Cortex of kidney (tissue), 1 donor: ENCODE measurements at places on chromosomes 1 and 21.

DNA sequence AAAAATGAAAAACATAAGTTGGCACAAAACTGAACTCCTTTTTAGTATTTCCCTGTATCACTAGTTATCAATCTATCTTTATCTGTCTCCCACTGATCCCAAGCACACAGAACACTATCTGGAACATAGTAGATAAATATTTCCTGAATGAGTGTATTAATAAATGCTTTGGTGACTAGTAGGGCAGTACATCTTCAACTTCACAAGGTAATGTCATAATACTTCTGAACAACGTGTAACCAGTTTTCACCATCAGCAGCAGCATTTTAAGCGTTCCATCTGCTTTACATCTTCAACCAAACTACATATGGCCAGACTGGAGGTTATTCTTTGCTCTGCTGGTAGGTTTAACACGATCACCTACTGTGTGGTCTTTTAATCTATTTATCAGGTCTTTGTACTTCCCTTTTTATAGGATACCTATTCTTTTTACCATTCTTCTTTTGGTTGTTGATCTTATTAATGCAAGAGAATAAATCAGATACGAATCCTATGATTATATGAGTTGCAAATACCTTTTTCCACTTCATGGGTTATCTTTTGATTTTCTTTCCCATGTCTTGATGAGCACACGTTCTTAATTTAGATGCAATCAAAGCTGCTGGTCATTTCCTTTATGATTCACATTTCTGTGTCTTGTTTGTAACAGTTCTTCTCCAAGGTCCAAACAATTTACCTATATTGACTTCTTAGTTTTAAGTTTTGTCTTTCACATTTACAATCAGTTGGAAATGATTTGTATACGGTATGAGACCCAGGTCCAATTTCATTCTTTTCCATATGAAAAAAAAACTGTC is 16.3 kb downstream of the GPBP1L1 start:
- DNase-seq: no peak

DNA sequence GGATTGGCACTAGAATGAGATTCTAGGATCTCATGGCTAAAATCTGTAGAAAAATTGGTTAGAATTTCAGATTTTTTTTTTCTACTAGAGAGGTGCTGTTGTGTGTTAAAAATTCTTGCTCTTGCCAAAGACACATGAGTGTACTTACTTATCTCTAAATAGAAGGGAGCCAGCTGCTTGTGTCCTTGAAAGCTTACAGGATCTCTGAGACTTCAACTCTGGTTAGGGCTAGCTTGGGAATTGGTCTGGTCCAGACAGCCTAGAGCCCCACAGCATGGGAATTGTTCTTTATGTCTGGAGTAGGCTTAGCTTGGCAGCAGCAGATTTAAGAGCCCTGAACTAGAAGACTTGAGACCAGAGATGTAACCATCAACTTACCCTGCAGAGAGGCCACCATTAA is 37.3 kb downstream of the MACO1 start:
- no peak for DNase-seq

DNA sequence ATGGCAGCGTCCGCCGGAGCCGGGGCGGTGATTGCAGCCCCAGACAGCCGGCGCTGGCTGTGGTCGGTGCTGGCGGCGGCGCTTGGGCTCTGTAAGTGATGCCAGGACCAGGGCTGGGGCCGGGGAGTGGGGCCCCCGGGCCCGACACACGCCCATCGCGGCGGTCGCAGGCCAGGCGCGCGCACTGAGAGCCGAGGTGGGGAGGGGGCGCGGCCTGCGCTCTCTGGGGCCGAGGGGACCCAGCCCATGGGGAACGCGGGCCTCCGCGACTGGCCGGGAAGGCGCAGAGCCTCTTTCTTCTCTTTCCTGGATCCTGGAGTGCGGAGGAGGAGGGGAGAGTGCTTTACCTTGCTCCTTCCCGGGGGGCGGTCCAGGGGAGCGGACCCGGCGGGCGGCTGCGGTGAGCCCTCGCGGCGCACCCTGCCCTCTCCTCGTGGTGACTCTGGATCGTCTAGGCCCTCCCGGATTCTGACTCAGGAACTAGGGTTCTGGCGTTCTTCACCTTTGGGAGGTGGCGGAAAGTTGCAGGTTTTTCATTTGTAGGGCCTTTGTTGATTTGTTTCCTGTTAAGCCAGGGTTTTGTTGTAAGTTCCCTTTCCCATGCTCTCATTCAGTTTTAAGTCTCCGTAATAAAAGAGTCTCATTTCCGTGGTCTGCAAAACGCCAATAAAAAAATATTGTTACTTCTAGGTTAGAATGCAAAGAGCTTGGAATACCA is 529 bp downstream of the MPZL1 start:
- DNase-seq: no peak

DNA sequence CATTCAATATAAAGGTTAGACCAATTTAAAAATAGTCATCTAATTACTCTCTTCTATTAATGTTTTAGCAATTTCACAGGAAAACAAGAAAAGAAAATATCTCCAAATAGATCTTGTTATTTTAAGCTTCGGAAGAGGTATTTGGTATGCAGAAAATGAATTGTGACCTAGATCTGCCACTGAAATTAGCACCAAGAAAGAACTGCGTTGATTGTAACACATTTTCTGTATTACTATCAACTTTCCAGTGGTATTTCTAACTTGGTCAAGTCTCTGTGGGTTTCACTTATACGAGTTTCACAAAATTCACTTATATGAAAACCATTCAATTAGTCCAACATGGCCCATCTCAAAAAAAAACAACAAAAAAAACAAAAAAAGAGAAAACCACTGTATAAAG is 11.8 kb downstream of the RSBN1 start:
- no peak for DNase-seq

DNA sequence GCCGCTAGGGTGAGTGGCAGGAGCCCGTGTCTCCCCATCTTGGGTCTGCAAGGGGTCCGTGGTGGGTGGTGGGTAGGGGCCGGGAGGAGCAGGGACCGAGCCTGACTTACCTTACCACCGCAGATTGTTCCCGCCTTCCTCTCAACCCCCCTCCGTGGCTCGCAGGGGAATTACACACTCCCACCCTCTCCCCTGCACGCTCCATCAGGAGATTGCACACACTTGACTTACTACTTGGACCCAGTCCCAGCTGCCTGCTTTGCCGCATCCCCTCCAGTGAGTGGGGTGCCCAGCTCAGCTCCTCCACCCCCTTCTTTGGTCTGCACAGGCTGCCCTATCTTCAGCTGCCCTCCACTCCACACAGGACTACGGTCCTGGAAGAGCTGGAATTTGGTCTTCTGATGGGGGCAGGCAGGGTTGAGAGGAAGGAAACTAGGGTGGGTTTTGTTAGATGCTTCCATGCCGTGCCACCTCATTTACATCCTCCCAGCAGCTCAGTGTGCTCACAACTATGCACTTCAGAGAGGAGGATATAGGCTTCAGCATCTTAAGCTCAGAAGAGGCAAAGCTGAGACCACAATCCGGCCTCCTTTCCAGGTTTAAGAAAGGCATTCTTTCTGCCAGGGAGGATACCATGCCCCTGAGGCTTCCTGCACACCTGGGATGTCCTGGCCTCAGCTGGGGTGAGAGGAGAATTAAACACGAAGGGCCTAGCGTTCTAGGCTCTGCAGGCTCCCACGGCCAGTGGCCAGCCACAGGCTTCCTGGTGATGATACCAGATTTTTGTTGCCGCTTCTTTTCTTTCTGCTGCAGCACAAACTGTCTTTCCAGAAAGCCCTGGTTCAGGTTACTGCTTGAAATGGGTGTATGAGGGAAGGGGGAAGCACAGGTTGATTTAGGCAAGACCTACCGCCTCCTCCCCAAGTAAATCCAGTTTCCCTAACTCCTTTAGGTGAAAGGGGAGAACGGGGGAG is 2.3 kb downstream of the KCNC4 start:
- no peak for DNase-seq

DNA sequence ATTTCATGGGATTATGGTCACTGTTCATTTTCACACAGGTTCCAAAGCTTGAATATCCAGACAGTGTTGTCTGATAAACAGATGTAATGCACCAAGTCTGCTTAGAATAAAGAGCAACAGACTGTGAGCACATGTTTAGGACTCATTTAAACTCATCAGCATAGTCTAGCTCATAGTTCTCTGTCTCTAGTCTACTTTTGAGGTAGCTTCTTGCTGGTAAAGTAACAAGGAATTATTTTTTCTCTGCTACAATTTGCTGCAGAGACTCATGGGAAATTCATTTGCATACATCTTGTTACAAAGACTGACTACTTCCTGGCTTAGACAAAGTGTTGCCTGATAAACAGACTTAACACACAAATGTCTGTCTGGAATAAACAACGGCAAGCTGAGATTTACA is 187.2 kb downstream of the NFIA start:
- no peak for DNase-seq

- no peak for DNase-seq
Measured at GRCh38 chr1:110130989-110131388, 18.7 kb downstream of the UBL4B start.

GRCh38 chr1:16369821-16370220 is 2.8 kb downstream of the SZRD1 start:
- DNase-seq: no peak

DNA sequence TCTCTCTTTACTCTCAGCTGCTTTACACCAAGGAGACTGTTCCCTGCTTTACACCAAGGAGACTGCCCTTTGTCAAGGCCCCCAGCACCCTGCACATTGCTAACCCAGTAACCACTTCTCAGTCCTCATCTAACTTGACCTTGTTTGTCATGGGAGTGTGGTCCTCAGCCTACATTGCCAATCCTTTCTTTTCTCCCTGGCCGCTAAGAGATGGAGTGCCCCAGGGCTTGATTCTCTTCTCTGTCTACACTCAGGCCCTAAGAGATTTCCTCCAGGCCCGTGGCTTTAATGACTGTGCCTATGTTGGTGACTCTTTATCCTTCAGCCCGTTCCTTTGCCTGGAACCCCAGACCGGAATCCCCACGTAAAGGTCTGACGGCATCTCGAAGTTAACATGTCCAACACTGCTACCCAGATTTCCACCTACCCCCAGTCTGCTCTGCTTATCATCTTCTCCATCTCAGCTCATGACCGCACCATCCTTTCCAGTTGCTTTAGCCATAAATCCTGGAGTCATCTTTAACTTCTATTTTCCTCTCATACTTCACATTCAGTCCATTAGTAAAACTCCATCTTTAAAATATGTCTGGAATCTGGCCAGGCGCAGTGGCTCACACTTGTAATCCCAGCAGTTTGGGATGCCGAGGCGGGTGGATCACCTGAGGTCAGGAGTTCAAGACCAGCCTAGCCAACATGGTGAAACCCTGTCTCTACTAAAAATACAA is 9.5 kb upstream of the SEMA4A start:
- DNase-seq: no peak

GRCh38 chr21:45533361-45533845 is 8.8 kb downstream of the SLC19A1 start:
- no peak for DNase-seq

GRCh38 chr1:91883470-91883869 is 2.5 kb downstream of the TGFBR3 start:
- no peak for DNase-seq

DNA sequence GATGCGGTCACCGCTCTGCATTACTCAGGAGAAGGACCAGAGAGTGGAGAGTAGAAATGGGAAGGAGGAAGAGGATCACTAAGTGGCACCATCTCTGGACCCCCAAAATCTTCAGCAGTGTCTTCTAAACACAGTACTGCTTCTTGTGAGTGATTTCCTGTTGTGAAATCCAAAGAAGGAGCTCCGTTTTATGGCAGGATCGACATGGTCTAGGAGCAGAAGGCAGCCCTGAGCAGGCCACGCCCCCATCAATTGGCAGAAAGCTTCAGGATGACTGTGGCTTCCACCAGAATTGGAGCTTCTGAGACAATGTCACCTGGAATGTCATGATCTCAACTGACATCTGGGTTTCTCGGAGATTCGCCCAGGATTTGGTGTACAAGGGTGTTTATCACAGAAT is 171.5 kb downstream of the ADSS2 start:
- no peak for DNase-seq

GRCh38 chr1:160419838-160420169 is 19.4 kb downstream of the VANGL2 start:
- DNase-seq: no peak

DNA sequence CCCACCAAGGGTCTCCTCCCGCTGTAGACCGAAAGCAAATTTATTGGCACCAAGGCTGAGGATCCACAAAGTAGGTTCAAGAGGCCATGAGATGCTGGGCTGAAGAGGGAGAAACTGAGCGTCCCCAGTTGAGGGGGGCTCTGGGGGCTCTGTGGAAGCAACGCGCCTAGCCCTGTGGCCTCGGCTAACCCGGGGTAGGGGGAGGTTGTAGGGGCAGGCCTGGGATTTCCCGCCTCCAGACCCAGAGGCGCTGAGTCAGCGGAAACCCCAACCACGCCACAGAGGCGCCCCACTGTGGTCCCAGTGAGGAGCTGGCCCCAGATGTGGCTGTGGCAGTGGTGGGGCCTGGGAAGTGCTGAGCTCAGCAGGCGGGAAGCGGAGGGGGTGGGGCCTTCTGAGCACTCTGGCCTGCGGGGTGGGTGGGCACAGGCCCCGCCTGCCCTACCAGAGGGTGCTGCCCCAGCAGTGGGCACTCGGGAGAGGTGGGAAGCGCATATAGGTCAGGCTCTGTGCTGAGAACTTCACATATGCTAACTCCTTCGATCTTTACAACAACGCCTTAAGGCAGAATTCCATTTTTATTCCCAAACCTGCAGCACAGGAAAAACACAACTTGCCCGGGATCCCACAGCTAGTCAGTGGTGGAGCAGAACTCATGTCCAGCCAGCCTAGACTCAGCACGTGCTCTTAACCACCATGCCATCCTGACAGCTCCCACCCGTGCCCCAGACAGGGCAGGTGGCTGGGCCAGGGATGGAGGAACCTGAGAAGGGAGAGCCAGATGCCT is 1.5 kb upstream of the COL16A1 start:
- no peak for DNase-seq

DNA sequence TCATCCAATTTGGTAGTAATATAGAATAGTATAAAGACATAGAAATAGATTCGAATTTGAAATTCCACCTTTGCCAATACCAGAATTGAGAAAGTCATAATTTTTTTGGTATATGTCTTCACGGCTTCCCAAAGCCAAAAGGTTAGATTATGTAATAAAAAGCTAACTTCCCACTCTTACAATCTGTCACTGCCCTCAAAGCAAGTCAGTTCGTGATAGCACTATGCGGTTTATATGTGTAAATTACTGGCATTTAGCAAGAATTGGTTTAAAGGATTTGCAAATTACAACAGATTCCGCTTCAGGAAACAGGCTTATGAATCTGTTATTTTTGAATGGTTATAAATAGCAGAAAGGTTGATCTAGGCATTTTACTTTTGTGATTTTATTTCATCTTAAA is 679.4 kb upstream of the ADGRL2 start:
- no peak for DNase-seq

DNA sequence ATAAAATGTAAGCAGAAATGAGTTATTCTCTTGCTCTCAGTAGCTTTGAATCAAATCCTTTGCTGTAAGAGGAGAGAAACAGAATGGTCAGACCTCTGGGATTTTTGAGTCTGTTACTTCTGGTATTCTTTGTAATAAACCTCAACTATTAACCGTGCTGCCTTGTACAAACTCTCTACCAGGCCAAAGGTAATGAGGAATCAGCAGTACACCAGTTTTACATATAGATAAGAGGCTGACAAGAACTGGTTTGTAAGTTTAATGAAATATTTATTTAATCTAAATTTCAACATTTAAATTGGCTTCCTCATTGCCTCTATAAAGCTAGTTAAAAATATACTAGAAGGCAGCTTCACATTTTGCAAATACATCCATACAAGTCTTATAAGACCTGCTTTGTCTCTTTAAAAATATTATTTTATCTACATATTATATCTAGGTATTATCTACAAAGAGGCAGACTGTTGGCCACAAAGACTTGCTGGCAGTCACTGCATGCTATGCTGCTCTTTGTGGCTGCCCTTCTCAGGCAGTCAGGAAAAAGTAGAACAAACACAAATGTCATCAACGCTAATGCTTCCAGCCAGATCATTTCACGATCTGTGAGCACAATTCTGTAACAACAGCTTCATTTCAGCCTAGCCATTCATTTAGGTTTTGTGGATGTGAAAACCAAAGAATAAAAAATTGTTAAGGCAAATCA is 173.0 kb downstream of the GABPA start:
- no peak for DNase-seq
